ENCODE measurements at places on chromosomes 16 and 17.
A peak's percentile ranks its signal among the peaks of the same experiment; 100 is the strongest.

- peak; percentile 45 for DNase-seq
Observed at GRCh38 chr16:72220875-72221629, 49.1 kb upstream of the PMFBP1 start.

- DNase-seq = no peak
Observed at GRCh38 chr16:51567911-51568310, 416.8 kb upstream of the SALL1 start.

GRCh38 chr16:8665529-8665928 is 8.9 kb upstream of the ABAT start:
- no peak for DNase-seq

GRCh38 chr17:79011451-79012147 is 2.0 kb upstream of the CANT1 start:
- DNase-seq = no peak

- DNase-seq = no peak
Observed at GRCh38 chr16:64292161-64292560, 829.7 kb downstream of the CDH11 start.

GRCh38 chr16:58127033-58127556 is 2.1 kb downstream of the CFAP20 start:
- DNase-seq = no peak

- DNase-seq = no peak
Observed at GRCh38 chr17:7858522-7858810, 663 bp downstream of the CYB5D1 start.

GRCh38 chr17:75888484-75888883 is 8.3 kb downstream of the TRIM65 start:
- DNase-seq = no peak

DNA sequence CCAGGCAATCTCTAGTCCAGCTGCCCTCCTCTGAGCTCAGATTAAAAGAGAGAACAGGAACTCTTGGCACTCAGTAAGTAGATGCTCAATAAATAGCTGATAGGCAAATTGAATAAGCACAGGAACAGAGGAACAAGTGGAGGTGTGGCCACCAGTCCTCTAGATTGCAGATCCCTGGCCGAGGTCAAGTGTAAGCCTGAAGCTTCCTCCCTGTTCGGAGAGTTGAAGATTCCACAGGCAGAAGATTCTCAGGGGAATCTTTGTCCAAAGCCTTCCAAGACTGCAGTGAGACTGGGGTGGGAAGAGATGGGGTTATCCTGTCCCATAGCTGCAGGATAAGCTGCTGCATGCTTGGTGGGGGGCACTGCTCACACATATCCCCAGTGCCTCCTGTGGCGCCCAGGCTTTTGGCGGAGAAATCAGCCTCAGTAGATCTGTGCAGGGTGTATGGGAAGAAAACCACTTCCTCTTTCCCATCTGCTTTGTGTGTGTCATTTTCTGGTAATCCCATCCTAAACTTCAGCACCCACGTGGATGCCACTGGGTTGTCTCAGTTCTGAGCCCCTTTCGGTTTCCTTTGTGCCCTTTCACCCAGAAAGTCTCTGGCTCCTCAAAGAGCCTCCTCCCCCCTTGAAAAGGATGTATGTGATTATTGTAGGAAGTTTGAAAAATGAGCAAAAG is 12.1 kb downstream of the CD300A start:
- DNase-seq = no peak

DNA sequence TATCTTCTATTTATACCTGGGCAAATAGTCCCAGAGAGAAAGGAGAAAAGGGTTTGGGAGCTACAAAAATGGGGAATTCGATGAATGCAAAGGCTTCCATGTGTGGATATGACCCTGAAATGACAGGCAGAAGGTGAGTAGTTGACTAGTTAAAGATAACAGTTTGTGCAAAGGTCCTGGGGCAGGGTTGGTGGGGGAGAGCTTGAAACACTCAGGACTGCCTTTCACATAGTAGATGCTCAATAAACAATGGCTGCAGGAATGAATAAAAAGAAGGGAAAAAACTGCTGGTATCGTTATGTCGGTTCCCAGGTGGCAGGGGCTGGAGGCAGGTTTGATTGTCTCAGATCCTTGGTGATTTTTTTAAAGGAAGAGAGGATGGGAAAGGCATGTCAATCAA is 445.5 kb downstream of the HAPSTR1 start:
- no peak for DNase-seq

- no peak for DNase-seq
Observed at GRCh38 chr16:69874271-69874670, 76.9 kb upstream of the CLEC18A start.

DNA sequence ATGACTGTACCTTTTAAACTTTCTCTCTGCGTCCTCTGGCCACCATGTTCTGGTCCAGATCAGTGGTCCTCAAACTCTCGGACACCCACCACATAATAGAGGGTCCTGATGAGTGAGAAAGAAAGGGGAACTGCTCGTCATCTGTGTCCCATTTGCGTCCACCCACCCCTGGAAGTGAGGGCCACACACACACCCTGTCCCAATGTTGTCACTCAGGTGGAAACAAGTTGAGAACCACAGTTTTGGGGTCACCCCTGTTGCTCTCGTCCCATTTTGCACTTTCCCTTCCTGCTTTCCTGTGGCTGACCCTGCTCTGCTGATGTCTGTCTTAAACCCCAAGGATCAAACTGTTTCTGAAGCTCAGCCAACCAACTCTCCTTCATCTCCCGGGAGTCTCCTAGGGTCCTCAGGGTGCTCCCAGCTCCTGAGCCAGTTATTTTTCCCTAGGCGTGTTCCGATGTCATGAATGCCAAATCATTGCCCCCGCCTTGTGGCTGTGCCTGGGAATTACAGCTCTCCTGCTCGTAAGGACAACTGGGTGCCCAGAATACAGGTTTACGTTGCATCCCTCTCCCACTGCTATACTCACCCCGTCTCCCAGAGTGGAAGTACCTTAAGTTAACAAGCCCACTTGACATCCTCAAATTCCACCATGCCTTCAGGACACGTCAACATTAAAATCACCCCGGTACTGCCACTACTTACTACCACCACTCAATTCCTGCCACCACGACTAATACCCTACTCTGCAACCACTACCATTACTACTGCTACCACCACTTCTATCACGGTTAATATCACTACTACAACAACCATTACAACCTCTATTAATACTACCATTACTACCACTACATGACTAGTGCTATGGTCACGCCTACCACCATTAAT is 26.0 kb upstream of the HNF1B start:
- peak; percentile 44 for DNase-seq

DNA sequence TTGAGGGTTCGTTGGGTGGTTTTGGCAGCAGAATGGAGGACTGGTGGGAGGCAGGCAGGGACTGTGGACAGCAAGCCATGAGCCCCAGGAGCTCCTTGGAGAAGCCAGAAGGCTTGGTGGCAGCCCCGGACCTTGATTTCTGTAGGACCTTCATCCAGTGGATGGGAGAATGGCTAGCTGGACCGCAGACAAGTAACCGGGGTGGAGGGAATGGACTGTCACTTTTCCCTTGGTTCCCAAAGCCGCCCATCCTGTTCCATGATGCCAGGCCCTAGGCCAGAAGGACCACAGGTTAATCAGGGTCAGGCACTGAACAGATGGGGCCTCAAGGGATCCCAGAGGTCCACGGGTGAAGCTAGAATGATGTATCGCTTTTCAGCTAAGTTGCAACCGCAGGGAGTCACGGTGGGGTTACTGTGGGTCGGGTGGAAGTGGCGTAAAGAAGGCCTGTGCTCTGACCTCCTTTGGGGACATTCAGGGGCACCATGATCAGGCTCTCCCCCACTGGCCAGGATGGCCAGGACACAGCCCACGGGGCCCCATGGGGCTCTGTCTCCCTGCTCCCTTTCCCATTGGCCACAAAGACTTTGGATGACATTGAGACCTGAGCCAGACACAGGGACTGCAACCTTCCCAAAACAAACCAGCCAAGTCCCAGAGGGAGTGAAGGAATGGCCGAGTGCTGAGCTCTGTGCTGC is 66.9 kb upstream of the MRTFB start:
- DNase-seq = no peak

GRCh38 chr16:6857575-6857974 is 475.1 kb upstream of the RBFOX1 start:
- no peak for DNase-seq

DNA sequence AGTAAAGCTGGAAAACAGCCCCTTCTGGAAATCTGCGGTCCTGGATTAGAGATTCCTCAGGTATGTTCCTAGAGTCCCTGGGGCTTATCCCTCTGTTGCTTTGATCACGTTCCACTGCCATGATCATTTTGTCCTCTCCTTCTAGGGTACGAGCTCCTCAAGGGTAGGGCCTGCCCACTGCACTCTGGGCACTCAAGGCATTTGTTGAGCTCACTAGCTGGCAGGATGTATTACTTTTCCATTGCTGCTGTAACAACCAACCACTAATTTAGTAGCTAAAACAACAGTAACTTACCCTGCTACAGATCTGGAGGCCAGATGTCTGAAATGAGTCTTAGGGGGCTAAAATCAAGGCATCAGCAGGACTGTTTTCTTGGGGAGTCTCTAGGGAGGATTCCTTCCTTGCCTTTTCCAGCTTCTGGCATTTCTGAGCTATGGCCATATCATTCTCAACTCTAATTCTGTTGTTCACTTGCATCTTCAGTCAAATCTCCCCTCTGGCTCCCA is 65.7 kb downstream of the ARSG start:
- DNase-seq = no peak

DNA sequence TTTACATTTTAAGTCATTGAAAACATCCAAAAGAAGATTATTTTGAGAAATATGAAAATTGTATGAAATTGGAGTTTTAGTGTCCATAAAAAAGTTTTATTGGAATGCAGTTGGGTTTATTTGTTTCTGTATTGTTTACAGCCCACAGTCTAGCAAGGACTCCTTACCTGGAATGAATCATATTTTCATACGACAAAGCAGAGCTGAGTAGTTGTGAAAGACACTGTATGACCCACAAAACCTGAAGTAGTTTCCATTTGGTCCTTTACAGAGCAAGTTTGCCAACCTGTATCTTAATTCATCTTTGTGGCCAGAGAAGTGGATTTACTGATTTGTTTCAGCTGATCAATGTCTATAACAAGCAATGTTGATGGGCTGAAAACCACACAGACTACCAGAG is 10.3 kb downstream of the CCL18 start:
- no peak for DNase-seq

GRCh38 chr16:51696376-51696775 is 545.3 kb upstream of the SALL1 start:
- DNase-seq = no peak

DNA sequence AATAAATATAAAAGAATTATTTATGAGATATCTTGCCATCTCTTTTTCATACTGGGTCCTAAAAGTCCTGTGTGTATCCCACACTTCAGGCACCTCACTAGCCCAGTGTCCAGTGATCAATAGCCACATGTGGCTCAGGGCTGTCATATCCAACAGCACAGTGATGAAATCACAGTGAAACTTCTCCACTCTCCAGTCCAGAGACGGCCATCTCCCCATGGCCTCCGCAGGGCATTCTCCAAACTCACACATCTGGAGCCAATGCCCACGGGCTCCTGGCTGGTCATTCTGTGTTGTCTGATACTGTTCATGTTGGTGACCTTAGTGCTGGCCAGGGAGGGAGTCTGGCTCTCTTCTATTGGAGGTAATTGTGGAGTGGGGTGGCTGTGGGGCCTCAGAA is 125.2 kb upstream of the SDK2 start:
- DNase-seq = no peak

- DNase-seq = peak; percentile 77
Observed at GRCh38 chr17:8120520-8121406, 2.4 kb upstream of the ALOXE3 start.

- DNase-seq = no peak
Observed at GRCh38 chr16:48317026-48317425, 68.2 kb downstream of the SIAH1 start.

DNA sequence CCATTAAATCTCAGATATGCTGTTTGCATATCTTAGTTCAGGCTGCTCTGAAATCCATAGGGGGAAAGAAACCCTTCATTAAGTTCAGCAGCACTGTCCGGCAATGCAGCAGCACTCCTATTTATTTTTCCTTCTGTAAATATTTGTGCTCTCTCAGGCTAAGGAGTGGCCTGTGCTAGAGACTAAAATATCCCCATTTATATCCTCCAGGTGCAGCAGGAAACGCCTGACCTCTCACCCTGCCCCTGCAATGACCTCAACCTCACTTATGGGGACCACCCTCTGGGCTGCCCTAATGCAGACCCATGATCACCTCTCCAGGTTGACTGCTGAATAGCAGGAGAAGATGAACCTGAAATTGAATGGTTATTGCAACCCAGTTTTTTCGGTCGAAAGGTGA is 165.0 kb upstream of the ELAC2 start:
- no peak for DNase-seq

GRCh38 chr17:54662978-54663876 is 237.4 kb upstream of the TOM1L1 start:
- DNase-seq = no peak

- no peak for DNase-seq
Observed at GRCh38 chr16:73054125-73054484, 6.2 kb upstream of the ZFHX3 start.

- DNase-seq = no peak
Observed at GRCh38 chr17:49508866-49509587, 13.9 kb downstream of the NGFR start.

DNA sequence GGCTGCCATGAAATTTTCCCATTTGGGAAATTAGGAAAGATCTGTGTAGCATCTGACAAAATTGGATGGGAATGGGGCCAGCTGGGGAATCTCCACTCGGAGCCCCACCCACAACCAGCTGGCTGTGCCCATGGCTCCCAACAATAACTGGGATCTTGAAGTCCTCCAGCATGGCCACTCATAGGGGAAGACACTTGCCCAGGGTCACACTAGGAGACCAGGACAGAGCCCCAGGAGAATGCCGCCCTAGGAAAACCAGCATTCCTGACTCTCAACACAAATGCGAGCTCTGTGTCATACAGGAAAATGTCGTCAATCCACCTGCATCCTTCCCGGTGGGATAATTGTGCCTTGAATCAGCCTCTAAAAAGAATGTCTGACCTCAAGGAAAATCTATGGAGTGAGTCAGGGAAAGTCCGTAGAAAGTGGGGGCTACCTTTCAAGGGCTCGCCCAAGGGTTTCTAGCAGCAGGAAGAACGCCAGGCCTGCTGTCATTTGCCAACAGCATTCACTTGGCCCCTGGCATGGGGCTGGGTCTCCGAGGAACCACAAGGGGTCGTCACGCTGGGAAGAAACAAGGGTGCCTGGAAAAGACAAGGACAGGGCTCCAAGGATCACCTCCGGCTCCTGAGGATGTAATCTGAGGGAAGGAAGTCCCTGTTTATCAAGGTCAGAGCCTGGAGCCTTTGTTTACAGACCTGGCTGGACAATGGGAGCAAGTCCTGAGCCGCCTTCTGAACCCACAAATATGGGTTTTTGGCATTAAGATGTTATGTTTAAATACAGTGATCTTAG is 15.9 kb downstream of the CDH5 start:
- DNase-seq = no peak

- no peak for DNase-seq
Observed at GRCh38 chr16:58471209-58471975, 28.6 kb upstream of the NDRG4 start.

DNA sequence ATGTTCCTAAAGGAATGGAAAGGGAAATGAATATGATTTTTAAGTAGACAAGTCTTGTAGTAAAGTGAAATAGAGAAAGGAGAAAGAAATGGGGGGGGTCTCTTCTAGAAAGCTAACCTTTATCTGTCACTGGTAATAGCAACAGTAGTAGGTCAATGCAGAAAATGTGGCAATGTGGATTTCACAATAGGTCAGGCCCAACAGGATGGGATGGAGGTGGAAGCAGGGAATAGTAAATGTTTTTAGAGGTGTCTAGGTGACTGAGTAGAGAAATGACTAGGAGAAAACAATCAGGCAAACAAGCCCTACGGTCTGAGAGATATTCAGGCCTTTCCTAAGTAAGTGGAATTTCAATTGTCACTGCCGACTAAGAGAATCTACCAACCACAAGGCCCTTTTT is 6.0 kb upstream of the RSKR start:
- no peak for DNase-seq

- DNase-seq = no peak
Observed at GRCh38 chr17:81867991-81868673, 3.0 kb downstream of the ARHGDIA start.
